ENCODE measurements at places on chromosomes 6 and 20. TPM values are rescaled to one million over a fixed set of nuclear protein-coding genes. Genes with fewer than 3 reads are reported as not detected.

GRCh38 chr20:25421102-25421501 is 13.6 kb downstream of the GINS1 start:
- no peak for DNase-seq

DNA sequence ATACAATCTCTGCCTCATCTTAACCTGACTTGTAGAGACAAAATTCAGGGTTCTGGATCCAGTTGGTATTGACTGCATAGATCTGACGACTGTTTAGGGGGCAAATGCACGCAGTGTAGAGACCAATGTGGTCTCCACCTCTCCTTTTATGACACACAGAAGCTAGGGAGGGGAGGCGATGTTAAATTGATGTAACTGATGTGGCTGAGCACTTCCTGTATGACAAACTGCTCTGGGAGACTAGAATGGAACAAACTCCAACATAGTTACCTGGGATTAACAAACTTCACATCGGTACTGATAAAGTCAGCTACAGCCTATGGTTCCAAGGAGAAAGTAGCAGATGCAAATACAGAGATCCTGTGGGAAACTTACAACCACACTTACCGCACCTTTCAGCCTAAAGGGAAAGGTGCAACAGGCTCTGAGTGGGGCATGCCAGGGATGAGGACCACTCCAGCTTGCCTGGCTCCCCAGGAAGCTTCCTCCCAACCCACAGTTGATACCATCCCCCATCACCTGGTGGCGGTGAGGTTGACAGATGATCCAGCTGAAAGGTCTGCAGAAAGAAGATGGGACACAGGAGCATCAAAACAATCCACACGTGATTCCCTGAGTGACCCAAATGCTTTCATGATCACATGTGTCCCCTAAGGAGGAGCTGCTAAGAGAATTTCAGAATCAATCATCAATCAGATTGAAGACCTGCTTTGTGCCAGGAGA is 60.6 kb upstream of the MRPS10 start:
- DNase-seq, result no peak

- no peak for DNase-seq
Measured at GRCh38 chr6:32974016-32974333, 5.6 kb downstream of the BRD2 start.

DNA sequence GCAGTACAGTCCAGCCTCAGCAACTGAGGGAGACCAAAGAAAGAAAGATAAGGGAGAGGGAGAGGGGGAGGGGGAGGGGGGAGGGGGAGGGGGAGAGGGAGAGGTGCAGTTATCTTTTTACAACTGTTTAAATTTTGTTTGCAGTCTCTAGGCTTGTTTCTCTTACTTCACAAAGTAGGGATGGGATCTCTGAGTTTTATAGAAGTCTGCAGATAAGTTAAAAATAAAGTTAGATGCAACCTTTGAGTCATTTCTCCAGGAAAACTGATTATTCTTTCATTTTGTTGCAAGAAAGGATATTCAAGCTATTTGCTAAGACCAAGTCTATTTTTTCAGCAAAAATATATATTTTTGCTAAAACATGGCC is 487.3 kb downstream of the ADGRB3 start:
- DNase-seq, result no peak

- DNase-seq, result no peak
Measured at GRCh38 chr20:13102694-13103093, 93.9 kb downstream of the SPTLC3 start.

DNA sequence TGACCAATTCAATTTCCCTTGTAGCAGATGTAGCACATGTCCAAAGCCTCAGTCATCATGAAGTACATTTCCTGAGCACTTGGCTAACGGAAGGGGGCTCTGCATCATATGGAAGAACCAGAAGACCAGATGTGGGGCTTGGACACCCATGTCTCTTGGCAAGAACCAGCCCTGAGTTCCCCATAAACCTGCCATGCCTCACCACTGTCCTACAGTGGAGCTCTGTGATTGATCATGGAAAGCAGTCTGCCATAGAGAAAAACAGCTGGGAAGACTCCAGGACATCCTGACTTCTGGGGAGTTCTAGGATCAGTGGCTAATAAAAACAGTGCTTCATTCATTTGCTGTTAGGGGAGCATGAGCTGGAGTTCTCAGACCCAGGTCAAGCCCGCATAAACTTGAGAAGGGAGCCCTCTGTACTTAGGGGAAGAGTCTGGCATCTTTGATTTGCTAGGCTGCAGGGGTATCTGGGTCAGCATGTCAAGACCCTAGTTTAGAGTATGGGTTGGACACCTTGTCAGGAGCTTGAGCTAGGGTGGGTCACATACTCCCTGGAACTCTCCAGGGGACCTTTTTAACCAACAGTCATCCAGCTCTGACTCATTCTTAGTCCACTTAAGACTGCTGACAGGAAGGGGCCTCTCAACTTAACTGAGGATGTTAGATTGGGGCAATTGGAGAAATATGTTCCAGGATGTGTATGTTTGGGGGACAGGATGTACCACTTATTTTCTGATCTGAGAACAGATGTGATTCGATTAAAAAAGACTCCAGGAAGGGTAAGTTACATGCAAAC is 26.3 kb upstream of the TRAM2 start:
- DNase-seq, result peak; percentile 62

Gene KIAA1586
- total RNA-seq, result 7.8 TPM

Gene MAK
- total RNA-seq, result not detected

Gene TRIM15
- total RNA-seq, result not detected

Gene DSP
- 20.6 TPM for total RNA-seq
